ENCODE measurements at places on chromosomes 5 and 9.
A peak's percentile ranks its signal among the peaks of the same experiment; 100 is the strongest.

- DNase-seq, result no peak
Observed at GRCh38 chr5:38447056-38447455, 109.4 kb downstream of the LIFR start.

DNA sequence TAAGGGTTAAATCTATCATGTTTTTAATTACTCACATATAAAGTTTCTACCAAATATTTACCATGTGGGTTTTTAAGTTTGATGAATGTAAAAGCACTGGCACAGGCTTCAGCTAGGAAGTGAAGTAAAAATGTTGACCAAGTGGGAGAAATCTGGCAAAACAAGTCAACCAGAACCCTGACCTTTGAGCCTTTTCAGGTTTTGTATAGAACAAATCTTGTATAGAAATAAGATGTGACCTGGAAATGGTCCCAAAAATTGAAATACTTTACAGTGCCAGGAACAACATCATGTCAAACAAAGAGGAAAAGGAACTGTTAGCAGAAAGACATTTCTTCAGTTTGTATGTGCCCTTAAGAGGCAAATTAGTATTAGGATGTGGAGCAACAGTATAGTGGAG is 137.6 kb downstream of the CCDC192 start:
- no peak for DNase-seq

DNA sequence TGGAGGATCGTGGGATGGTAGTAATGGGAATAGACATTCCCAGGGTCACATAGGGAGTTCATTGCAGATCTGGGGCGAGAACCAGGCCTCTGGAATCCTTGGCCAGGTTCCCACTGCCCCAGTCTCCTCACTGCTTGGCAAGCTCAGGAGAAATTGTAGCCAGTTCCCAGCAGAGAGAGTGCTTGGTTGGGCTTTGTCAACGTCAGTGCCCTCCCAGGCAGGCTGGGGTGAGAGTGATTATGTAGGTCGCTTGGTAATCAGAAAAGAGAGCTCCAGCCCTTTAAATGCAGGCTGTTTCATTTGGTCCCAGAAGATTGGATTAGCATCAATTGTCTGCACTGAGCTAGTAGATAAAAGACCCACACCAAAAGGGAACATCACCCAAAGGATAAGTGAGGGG is 51.8 kb upstream of the GALNT10 start:
- DNase-seq, result no peak

DNA sequence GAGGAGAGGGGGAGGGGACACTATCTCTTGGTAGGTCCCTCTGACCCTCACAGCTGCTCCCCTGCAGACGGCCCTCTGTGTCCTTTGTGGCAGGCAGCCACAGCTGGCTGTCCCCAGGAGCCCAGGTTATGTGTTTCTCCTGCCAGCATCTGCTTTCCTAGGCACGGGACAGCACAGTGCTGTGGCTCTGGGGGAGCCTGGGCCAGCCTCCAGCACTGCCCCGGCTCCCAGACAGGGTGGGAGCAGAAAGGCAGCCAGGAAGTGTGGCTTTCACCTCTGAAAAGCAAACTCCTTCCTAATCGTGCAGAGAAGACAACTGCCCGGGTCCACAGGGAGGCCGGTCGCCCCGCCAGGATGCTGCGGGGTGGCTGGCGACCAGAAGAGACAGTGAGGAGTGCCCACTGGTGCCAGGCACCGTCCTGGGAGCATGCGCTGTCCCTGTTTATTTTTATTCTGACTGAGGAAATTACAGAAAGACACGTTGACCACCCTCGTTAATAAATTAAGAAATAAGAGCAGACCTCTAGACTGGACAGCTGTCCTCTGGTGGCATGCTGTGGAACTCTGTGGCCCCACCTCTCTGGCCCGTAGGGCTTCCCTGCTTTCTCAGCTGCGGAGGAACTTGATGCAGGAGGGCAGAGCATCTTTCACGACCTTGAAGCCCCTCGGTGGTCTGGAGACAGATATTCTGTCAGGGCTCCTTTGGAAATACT is 240.3 kb downstream of the FANCC start:
- no peak for DNase-seq

- DNase-seq, result no peak
Observed at GRCh38 chr9:133031496-133031911, 707 bp downstream of the GTF3C5 start.

DNA sequence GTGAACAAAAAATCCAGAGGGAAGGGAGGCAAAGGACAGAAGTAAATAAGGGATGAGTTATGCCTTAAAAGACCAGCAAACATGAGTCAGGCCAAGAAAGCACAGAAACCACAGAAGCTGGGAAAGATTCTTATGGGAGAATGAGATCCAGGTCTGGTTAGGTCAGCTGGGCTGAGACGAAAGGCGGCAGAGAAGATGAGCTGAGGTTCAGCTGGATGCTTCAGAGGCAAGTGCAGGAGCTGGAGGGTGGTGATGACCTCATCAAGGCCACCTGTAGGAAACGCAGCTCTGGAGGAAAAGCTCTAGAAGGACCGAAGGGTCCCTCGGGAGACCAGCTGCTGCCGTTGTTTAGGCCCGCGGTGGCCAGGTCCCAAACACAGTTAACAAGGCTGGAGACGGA is 152.0 kb downstream of the MYO10 start:
- DNase-seq, result no peak

- no peak for DNase-seq
Observed at GRCh38 chr5:79955941-79956670, 35.0 kb downstream of the MTX3 start.

GRCh38 chr9:38286766-38287165 is 105.7 kb upstream of the ALDH1B1 start:
- no peak for DNase-seq

DNA sequence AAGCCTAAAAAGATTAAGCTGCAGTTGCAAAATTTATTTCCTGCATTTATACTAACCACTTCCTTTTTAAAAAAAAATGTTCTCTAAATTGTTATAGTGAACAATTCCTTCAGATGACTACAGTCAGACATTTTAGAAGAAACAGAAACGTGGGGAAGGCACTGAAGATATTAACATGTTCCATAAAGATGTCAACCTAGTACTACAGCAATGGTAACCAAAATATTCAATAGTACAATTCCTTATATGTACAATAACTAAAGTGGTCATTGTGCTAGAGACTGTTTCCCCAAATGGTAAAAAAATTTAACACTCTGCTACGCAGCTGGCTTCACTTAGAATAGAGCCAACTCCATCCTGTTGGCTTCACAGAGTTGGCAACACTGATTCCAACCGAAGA is 97.7 kb downstream of the FNBP1 start:
- no peak for DNase-seq

GRCh38 chr9:99430301-99430700 is 208.2 kb downstream of the SEC61B start:
- DNase-seq, result no peak

DNA sequence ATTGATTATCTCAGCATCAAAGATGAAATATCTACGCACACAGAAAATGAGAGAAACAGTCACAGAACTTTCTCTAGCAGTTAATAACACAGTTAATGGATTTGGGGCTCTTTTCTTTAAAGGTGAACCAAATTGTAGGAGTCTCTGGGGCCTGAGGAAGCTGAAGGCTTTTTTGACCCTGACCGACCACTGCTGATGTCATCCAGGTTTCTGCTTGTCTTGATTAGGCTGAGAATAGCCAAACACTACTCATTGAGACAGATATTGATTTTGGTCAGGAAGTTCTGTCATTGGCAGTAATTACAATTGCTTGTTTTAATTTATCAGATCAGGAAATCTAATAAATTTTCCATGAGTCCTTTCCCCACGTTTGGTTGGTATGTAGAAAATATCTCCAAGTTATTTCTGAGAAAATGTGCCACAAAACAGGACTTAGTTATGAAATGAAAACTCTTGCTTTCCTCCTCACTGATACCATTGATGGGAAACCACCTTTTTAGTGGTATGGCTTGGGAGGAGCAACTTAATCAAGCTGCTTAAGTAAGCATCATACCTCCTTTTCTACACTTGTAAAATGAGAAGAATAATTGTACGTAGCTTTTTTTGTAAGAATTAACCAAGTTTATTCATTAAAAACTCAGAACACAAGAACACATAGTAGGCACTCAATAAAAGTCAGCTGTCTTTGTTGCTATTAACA is 19.7 kb downstream of the CARTPT start:
- no peak for DNase-seq

- no peak for DNase-seq
Observed at GRCh38 chr5:14726066-14726838, 61.7 kb downstream of the OTULIN start.

DNA sequence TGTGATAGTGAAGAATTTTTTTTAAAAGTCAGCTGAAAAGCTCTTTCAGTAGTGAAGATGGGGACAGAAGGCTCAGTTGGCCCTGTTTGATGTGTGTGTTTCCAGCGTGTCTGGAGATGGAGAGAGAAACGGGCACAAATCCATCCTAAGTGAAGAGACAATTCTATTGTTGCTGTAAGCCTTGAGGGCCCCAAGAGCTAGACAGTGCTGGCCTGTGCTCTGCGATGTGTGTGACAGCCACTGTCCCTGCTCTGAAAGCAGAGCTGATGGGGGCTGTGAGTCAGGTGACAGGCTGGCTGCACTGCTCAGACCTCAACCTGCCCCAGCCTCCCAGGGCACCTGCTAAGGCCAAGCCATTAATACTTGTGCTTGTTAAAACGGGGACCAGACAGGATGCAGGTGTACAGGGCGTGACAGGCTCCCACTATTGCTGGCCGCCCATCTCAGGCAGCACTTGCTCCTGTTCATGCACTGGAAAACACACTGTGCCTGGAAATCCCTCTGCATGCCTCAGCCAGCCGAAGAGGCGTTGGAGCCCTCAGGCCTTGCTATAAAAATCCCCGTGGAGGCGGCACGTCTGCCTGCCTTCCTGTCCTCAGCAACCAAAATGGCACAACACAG is 44.6 kb upstream of the SEMA4D start:
- no peak for DNase-seq

DNA sequence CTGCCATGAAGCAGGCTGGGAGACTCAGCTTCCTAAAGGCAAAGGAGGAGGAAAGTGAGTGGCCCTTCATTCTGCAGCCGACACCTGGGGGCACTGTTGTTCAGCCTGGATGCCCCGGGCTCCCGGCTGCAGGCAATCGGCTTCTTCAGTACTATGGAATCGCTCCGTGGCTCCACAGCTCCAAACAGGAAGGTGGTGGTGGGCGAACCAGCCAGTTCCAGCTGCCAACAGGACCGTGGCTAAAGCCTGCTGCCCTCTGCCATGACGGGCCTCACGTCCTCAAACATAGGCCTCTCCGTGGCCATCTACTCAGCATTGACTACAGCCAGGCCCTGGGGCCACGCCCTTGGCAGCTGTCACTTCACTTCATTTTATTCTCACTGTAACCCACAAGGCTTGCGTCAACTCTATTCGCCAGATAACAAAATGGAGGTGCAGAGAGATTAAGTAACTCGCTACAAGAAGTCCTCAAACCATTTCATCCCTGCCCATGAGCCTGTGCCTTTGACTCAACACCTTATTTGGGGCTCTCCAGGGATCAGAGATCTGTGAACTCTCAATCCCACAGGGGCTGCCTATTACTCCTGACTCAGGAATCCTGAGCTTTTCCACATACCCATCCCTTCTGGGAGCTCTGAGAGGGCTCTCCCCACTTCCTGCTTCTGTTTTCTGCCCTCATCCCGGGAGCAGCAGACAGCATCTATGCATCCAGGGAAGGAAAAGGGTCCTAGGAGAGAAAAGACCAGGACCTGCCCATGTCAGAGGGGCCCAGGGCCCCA is 38.0 kb downstream of the PAX5 start:
- DNase-seq, result peak; percentile 44

- DNase-seq, result no peak
Observed at GRCh38 chr9:74447451-74448193, 49.5 kb upstream of the RORB start.

DNA sequence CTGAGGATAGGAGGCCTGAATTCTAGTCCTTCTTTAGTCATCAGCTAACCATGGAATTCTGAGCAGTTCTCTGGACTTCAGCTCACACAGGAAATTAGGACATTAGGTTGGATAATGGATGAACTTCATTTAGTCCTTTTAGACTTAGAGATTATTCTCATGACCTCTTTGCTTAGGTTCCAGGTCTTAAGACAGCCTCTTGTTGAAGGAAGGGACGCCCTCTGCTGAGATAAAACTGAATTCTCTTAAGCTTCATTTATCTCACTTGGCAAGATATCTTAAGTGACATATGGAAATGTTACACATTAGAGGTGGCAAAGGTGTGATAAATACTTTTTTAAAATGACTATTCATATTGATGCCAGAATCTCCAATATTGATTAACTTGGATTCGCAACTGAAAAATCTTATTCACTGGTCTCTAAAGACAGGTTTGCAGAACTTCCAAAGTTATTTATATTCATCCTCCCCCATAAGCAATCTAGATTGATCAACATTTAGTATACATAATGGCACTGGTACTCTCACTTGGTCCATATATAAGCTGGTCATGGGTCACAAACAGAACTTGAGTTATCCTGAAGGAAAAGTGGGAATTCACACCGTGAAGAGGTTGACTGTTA is 16.9 kb upstream of the ZNF366 start:
- DNase-seq, result no peak

- DNase-seq, result no peak
Observed at GRCh38 chr9:81665322-81665871, 23.9 kb downstream of the TLE1 start.

GRCh38 chr9:98974106-98974505 is 30.4 kb downstream of the COL15A1 start:
- DNase-seq, result no peak

DNA sequence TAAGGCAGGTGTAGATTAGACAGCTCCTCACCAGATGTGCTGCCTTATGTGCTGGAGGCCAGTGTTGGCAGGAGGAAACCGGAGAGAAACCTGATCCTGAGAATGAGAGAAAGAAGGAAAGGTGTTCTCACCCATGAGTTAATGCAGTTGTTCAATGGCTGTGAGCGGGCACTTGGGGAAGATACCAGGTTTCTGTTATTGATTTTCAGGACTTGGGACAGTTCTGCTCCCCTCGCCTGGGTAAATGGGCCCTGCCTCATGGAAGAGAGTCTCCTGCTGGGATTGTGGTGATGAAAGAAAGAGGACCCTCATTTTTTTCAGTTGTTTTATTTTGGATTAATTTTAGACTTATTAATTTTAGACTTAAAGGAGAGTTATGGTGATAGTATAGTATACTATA is 59.5 kb downstream of the EGFLAM start:
- no peak for DNase-seq

GRCh38 chr5:31059889-31060288 is 133.6 kb upstream of the CDH6 start:
- DNase-seq, result no peak

- no peak for DNase-seq
Observed at GRCh38 chr5:113387844-113388243, 46.9 kb downstream of the TSSK1B start.

DNA sequence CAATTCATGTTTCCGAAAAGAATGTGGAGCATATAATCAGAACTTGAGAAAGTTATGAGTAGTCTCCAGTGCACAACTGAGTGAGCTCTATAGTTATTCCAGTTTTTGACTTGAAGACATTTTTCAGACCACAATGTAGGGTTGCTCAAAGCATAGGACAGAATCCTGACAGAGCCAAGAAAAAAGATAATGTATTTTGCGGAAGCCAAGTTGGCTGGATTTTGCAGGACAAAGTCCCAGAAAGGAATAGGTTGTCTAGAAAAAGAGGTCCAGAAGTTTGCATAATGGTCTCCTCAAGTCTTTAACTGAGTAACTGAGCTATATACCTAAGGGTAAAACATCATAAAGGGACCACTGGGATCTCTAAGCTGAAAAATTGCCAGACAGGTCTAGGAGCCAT is 1028.0 kb downstream of the TAF11L14 start:
- DNase-seq, result no peak

Measured in activated CD4-positive, alpha-beta T cell treated with anti-CD3 and anti-CD28 coated beads, Interleukin-2, amount 50 U/mL, for 24 hours (primary cell).